ENCODE measurements at places on chromosomes 3 and 15. TPM values are rescaled to one million over a fixed set of nuclear protein-coding genes. Genes with fewer than 3 reads are reported as not detected.

DNA sequence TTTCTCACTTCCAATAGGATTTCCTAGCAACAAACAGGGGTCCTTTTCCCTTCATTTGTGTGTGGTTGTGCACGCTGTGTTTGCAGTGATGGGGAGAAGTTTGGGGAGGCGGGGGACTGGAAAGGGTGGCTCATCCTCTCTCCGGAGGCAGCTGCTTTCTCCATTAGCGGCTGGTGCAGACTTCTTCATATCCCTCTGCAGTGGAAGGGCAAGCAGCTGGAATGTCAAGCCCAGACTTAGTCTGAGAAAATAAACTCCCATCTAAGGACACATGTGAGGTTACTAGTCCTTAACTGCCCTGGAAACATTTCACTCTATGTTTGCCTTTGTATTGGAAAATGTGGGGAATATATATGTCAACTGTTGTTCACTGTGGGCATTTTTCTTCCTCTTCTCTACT is 467.0 kb upstream of the RASGRP1 start:
- DNase-seq = no peak

Gene IL5RA
- not detected for total RNA-seq

DNA sequence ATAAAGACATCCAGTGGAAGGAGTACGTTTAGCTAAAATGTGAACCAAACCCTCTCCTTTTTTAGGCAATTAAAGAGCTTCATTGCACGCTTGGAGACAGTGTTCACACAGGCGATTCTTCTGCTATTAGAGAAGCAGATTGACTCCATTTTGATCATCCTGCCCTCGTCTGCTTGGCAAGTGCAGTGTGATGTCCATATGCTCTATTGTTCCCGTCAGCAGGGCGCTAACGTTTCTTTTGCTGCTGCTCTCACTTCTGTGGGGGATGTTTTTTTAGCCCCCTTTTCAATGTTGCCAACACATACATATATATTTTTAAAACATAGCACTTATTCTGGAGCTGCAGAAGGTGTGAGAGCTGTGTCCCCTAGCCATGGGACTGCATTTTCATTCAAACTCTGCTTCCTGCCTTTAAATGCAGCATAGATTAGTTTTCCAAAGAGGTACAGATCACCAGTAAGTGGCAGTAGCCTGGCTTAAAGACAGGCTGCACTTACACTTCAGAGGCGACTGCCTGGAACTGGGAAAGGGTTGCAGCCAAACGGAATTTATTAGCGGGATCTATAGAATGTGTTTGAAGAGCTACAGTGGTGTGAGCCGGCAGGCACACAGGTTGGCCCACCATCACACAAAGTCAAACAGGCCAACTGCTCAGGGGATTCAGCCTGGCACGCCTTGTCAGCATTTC is 292.6 kb upstream of the DPH6 start:
- DNase-seq = no peak

GRCh38 chr15:74038707-74039655 is 43.4 kb downstream of the GOLGA6A start:
- DNase-seq = peak; percentile 81

Gene RPL15
- total RNA-seq = 1,935 TPM

- peak; percentile 18 for DNase-seq
Observed at GRCh38 chr3:107772016-107772415, 249.3 kb downstream of the BBX start.

DNA sequence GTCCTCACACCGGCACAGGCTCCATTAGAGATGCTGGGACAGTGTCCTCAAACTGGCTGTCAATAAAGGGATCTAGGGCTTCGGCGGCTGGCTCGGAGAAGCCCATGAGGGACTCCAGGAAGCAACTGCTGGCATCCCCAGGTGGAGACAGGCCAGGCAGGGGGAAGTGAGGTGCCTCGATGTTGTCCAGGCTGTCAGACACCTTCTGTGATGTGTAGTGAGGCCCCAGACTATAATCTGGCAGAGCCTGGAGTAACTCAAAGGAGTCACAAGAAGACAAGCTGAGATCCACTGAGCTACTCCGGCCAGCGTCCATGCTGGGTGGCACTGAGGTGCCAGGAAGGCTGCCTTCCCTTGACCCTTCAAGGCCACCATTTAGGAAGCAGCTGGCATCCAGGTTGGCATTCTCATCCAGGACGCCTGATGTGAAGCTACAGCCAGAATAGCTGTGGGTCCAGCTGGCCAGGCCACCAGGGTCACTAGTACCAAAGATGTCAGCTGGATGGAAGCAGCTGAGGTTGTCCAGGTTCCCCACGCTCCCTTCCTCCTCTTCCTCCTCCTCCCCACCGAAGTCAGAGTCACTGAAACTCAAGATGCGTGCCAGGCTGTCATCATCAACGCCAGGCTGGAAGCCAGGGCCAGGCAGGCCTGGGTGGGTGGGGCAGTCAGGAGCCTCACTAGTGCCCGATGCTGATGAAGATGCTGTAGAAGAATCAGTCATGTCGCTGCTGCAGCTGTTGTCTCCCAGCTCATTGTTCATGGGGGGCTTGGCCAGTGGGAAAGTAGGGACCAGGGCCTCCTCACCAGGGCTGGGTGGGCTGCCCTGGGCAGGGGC is 10.1 kb downstream of the CSRNP1 start:
- no peak for DNase-seq

DNA sequence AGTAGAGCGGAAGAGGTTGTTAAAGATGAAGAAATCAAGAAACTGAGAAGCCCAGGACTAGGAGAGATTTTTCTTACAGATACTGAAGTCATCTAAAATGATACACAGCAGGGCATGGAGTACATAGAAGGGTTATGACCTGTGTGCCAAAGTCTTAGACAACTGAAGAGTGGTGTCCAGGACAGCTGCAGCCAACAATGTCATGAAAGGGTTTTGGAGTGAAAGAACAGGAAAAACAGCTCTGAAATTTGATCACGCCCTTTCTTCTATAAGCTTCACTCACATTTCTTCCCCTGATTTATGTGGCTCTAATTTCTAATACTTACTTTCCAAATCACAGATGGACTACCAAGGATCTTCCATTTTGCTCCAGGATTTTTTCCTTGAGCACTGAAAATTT is 3.0 kb downstream of the CFAP20DC start:
- DNase-seq = no peak

DNA sequence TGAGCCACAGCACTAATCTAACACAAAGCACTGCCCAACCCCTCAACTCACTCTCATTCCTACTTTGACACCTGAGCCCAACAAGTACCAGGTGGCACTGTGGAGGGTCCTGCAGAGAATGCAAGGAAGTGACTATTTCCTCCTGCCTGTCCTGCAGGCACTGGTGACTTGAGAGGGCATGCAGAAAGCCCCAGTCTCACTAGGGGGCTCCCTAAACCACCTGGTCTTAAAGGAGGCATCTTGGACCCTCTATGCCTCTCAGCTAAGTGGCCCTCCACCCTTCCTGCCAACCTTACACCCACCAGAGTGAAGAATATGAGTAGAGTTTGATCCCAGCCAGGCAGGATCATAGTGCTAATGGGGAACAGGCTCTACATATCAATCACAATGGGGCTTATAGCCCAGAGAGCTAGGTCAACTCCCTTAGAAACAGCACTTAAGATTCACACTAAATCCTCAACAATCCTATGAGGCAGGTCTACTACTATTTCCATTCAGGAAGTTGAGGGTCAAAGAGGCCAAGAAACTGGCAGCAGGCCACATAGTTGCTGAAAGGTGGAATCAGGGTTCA is 15.2 kb downstream of the TRAIP start:
- peak; percentile 20 for DNase-seq

DNA sequence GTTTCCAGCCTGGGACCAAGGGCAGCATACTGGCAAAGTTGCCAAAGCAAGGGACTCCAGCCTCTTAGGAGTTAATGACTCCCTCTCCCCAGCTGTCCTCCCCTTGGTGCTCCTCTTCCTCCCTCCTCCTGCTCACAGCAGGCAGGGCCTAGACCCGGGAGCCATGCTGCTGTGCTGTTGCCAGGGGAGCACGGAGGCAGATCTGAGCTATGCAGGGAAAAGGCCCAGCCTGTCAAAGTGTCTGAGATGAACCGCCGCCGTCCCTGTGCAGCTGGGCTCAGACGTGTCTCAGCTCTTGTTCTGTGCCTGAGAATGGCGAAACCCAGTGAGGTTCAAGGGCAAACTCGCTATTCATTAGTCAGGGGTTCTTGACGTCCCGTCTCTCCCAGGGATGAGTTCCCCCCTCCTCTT is 60.8 kb upstream of the POLG start:
- DNase-seq = no peak

Gene TJP1
- 103 TPM for total RNA-seq

Gene CHRNA3
- total RNA-seq = not detected

- DNase-seq = no peak
Observed at GRCh38 chr15:28078191-28078719, 20.9 kb downstream of the OCA2 start.

GRCh38 chr15:37339856-37340255 is 239.5 kb upstream of the MEIS2 start:
- DNase-seq = no peak

Gene SPESP1
- 3.0 TPM for total RNA-seq

Gene DCLK3
- under 0.01 TPM for total RNA-seq

GRCh38 chr15:82613747-82614146 is 33.4 kb downstream of the CPEB1 start:
- DNase-seq = no peak

DNA sequence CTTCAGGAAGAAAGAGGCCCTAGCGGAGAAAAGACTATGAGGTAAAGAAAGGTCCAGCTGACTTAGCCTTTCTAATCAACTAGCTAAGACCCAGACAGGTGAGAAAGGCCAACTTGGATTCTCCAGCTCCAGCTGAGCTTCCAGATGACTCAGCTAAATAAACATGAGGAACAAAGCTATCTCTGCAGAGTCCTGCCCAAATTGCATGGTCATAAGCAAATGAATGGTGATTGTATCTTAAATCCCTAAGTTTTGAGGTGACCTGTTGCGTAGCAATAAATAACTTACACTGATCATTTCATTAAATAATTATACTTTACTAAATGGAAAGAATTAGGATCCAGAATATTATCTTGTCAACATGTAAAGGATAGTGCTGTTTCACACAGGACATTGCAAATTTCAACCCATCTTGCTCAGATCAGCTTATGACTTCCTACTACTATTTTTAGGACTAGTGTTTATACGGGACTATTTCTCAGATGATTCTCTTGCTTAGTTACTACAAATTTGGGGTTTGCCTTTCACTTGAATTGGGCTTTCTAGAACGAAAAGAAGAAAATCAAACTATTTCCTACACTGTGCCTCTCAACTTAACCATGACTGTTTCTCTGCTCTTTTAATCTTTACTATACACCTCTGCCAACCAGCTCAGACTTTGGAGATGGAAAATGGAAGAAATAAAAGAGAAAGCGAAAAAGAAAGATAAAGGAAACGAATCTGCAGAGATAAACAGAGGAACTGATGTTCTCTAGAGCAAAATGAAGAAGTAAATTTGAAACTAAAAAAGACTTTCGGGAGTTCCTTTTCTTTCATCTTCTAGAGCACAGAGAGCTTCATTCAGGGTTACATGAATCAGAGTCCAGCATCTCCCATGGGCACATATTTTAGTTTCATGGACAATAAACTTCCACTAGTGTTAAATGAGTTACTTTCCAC is 6.6 kb upstream of the ADGRG7 start:
- DNase-seq = peak; percentile 29

Gene CSPG4
- 86.8 TPM for total RNA-seq

Gene CDHR4
- total RNA-seq = not detected

- DNase-seq = no peak
Observed at GRCh38 chr15:27824841-27825422, 274.2 kb downstream of the OCA2 start.

- peak; percentile 7 for DNase-seq
Observed at GRCh38 chr3:50028346-50028745, 60.4 kb upstream of the RBM5 start.

DNA sequence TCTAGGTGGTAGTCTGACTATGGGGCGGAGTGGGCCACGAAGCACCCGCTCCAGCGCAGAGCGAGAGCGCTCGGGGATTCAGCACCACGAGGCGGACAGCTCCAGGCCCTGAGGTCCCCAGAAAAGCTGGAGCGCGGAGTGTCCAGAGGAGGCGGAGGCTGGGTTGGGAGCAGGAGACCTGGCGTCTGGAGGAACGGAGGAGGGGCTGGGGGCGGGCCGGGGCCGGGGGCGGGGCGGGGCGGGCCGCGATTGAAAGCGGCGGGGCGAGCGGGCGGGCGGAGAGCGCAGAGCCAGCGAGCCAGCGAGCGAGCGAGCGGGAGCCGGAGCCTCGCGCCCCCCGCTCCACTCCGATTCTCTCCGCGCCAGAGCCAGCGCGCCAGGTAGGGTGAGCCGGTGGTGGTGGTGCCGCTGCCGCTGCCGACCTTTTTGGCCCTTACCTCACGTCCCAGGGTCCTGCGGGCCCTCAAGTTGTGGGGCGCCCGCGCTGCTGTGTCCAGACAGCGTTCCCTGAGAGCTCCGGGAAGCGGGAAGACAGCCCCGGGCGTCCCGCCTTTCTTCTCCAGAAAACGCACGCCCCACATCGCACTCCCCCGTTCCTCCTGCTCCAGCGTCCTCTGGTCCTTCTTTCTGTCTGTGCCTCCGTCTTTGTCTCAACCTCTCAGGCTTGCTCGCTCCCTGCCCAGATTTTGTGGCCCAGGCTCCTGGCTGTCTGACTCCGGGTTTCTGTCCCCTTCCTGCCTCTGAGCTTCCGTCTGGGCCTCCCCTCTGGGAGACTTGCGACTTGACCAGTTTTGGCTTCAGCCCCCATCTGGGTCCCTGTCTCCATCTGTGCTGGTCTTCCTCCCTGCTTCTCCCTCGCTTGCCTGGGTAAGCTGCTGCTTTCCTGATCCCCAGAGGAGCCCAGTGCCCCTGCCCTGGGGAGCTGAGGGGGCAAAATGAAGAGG is at the start of gene GRM2:
Gene GRM2 (plus strand): TSS at position 281 of the 944 bp plus-strand sequence. CDS start 1,916 bp downstream, outside the sequence.
- peak; percentile 88 for DNase-seq

GRCh38 chr15:59703979-59704796 is 15.1 kb upstream of the BNIP2 start:
- DNase-seq = no peak

Gene MASP1
- 198 TPM for total RNA-seq

Gene GATA2
- 26.7 TPM for total RNA-seq

GRCh38 chr3:134473868-134474546 is 11.8 kb downstream of the ANAPC13 start:
- DNase-seq = peak; percentile 80

DNA sequence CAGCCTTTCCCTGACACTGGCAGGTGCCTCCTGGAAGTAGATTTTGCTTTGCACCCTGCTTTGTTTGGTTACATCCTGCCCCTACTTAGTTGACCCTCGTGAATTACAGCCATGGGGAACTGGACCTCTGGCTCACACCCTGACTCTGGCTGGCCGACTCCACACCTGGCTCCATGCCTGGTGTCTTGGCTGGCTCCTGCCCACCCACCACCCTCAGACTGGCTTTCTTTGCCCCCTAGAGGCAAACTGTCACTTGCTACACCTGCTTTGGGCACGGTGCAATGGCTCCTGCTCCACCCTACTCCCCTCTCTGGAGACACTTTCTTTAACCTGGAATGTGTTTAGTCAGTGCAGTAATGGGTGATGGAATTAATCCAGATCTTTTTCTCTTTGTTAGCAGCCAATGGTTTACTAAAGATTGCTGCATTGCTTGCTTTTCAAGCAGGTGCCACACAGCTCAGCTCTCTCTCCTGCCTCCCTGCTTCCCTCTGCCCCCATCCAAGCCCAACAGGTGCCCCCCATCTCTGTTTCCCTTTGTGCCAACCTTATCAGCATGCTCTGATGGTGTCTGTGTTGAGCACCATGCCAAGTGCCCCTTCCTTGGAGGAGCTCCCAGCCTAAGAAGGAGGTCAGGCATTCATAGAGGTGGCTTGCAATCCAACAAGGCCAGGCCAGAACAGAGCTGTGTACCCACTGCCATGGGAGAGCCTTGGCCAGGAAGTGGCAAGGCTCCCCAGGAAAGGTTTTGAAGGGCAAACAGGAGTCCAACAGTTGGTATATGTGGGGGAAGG is 38.4 kb downstream of the RASGRF1 start:
- DNase-seq = no peak

Measured in fibroblast of villous mesenchyme (primary cell).